ENCODE measurements at places on chromosomes 16 and 17.
A peak's percentile ranks its signal among the peaks of the same experiment; 100 is the strongest.

DNA sequence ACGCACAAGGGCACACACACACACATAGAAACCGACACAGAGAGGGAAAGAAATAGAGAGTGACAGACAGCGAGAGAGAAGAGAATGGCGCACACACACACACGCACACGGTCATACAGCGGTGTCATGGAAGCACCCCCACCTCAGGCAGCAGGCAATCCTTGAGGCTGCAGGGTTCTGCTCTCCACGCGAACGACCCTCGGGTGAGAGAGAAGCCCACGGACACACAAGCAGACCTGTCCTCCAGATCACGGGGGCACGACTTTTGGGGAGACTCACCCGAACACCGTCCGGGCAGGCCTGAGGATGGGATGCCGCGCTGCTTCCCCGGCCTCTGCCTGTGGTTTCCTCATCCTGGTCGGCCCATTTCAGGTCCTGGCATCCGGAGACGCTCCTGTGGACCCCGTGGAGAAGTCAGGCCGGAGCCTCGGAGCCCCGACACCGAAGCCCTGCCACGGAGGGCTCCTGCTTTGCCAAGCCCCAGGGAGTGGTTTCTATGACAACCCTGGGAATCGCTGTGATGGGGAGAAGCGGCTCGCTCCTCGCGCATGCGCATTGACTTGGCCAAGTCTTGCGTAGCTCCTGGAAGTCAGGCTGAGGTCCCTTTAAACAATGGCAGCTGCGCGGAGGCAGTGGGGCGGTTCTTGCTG is 118.2 kb upstream of the KCNJ18 start:
- DNase-seq, result no peak

- DNase-seq, result no peak
Measured at GRCh38 chr17:76075364-76076145, 974 bp downstream of the GALR2 start.

DNA sequence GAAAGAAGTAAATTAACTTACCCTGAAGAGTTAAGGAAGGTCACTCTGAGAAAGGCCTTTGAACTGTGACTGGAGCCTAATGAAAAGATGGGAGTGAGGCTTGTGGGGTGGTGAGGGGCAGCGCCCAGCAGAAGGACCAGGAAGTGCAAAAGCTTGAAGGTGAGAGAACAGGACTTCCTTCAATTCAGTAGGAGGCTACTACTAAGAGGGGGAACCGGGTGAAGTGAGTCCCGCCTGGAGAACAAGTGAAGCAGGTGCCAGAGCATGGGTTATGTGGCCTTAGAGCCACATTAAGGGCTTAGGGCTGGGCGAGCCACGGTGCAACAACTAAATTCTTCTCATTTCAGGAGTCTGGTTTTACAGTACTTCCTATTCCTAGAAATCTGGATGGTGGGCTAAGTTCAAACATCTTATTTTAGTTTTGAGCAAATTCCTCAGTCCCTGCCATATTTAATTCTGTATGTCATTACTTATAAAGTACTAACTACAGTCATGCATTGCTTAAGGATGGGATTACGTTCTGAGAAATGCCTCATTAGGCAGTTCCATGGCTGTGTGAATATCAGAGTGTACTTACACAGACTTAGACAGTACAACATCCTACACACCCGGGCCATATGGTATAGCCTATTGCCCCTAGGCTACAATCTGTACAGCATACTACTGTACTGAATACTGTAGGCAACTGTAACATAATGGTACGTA is 5.1 kb downstream of the CFAP20 start:
- DNase-seq, result no peak

GRCh38 chr17:10130677-10131076 is 67.7 kb downstream of the GAS7 start:
- no peak for DNase-seq

- no peak for DNase-seq
Measured at GRCh38 chr16:66471716-66472393, 44.8 kb downstream of the BEAN1 start.

- DNase-seq, result no peak
Measured at GRCh38 chr16:69378760-69379159, 7.0 kb downstream of the TERF2 start.

- DNase-seq, result peak; percentile 23
Measured at GRCh38 chr17:50865060-50865867, 890 bp downstream of the TOB1 start.

DNA sequence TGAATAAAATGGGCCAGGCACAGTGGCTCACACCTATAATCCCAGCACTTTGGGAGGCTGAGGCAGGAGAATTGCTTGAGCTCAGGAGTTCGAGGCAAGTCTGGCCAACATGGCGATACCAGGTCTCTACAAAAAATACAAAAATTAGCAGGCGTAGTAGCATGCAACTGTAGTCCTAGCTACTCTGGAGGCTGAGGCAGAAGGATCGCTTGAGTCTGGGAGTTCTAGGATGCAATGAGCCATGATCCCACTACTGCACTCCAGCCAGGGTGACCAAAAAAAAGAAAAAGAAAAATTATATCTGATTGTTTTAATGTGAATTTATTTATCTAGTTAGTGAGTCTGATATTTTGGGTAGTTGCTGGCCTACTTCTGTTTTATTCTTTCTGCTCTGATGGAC is 7.0 kb downstream of the IL34 start:
- DNase-seq, result no peak

DNA sequence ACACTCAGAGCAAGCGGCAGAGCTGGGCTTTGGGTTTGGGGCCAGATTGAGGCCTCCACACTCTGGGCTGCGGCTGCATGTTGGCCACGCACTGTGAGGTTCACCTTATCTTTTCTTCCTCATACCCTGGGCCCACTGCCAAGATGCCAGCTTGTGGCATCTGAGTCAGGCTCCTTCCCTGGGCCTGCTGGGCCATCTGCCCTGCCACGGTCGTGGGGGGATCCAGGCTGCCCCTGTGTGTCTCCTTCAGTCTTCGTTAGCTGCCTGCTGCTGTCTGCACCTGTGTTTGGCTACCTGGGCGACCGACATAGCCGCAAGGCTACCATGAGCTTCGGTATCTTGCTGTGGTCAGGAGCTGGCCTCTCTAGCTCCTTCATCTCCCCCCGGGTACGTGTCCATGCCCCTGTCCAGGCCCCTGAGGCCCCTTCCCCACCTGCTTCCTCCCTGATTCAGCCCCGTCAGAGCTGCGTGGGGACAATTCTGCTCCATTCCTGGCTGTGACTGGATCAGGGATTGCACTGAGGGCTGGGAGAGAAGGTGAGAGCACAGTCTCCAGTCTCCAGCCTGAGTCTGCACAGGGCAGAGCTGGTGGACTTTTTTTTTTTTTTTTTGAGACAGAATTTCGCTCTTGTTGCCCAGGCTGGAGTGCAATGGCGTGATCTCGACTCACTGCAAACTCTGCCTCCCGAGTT is 11.2 kb downstream of the SPNS3 start:
- DNase-seq, result no peak

- DNase-seq, result no peak
Measured at GRCh38 chr16:88672776-88673175, 9.9 kb upstream of the MVD start.

- DNase-seq, result no peak
Measured at GRCh38 chr17:29195465-29196081, 15.4 kb upstream of the MYO18A start.

GRCh38 chr17:58219789-58220183 is 731 bp upstream of the MKS1 start:
- DNase-seq, result no peak

DNA sequence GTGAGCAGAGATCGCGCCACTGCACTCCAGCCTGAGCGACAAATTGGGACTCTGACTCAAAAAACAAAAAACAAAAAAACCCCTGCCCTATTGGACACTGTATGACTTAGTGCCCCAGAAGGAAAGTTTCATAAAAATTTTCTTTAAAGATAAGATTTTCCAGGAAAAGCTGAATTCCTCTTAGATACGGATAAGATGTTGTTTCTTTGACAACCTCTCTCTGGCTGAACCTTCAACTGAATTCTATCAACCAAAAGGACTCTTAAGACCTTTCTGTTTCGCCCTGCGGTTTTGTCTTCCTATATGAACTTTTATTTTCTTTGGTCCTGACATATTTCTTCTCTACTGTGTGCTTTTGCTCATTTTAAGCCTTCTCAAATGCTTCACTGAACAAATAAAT is 35.8 kb downstream of the CPPED1 start:
- DNase-seq, result no peak

DNA sequence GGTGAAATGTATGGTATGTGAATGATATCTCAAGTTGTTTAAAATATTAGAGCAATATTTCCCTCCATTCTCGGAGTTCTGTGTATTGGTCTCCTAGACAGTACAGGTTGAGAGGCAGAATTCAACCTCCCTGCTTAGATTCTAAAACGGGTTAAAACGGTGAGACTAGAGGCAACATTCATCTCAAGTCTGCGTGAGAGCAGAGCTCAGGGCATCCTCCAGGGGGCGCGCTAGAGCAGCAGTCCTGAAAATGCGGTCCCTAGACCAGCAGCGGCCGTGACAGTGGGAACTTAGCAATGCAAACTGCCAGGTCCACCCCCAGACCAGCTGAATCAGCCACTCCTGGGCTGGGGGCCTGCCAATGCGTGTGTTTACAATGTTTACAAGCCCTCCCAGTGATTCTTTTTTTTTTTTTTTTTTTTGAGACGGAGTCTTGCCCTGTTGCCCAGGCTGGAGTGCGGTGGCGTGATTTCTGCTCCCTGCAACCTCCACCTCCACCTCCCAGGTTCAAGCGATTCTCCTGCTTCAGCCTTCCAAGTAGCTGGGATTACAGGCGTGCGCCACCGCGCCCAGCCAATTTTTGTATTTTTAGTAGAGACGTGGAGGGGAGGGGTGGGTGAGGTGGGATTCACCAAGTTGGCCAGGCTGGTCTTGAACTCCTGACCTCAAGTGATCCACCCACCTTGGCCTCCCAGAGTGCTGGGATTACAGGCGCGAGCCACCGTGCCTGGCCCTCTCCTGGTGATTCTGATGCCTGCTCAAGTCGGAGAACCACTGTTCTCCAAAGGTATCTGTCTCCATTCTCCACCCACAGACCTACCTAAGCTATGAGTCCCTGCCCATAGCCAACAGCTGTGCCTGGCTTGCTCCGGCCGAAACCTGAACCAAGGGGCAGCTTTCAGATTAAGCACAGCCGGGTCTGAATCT is 24.2 kb downstream of the KLHL36 start:
- DNase-seq, result peak; percentile 84

DNA sequence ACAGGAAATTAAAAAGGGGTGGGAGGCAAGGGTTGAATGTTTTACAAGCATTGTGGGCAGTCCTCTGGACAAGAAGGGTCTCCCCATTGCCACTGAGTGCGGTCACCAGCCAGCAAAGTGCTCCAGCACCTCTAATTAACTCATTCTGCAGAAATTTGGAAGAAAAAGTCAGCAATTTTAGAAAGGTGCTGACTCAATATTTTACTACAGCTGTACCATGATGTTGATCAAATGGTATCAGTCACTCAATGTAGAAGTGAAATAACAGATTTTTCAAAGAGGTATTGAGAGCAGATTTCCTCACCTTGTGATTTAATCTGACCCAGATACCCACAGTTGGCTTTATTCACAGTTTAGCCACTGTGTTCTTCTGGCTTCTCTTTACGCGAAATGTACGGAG is 96.7 kb downstream of the PMP22 start:
- DNase-seq, result no peak

DNA sequence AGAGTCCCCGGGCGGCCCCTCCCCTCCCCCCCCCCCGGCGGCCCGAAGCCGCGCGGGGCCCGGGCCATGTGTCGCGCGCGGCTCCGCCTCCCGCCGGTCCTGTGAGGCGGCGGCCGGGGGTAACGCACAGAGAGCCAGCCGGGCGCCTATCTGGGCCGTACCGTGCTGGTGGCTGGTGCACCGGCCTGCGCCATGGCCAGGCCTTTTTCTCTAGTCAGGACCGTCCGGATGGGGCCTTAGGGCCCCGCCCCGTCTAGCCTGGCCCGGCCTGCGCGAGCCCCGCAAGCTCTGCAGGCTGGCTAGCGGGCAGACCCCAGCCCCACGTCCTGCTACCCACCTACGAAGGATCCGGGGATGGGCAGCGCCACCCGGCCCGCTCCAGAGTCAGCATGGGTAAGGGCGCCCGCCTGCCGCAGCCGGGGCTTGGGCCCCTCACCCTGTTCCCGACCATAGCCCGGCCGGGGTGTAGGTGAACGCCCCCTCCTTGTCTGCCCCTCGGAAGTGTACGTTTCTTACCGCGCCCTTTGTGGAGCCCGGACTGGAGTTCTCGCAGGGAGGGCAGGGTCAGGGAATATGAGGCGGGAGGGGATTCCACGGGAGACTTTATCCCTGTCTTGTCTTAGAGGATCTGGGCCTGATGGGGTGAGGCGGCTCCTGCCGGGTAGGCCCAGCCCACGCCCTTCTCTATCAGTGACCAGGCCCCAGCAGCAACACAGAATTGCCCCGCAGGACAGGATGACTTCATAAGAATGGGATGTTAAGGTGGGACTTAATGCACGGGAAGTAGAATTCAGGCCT is at the start of gene CENPT:
Gene CENPT (minus strand): TSS at position 630 of the 798 bp plus-strand sequence. CDS start 13,834 bp downstream, outside the sequence.
- no peak for DNase-seq

- DNase-seq, result peak; percentile 59
Measured at GRCh38 chr16:23434380-23434779, 18.6 kb downstream of the COG7 start.

DNA sequence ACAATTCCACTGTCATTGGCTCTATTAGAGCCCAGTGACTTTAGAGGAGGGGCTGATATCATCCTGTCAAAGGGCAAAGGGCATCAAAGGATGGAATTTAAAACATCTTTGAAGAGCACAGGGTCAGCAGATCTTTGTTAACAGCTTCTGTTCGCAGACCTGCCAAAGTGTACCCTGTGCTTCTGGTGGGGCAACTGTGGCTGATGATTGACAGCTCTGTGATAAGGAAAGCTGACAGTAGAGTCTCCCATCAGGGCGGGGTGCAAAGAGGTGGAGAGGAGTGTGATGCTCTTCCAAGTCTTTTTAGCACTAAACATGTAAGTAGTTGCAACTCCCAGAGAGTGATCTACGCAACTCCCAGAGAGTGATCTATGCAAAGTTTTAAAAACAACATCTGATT is 742.1 kb upstream of the SOX9 start:
- no peak for DNase-seq

GRCh38 chr17:56928586-56928985 is 14.7 kb upstream of the TRIM25 start:
- DNase-seq, result no peak

GRCh38 chr17:49575679-49576087 is at the start of gene NXPH3:
NXPH3 (plus strand) TSS chr17:49575871; CDS start chr17:49576220, 349 bp downstream.
- peak; percentile 67 for DNase-seq

DNA sequence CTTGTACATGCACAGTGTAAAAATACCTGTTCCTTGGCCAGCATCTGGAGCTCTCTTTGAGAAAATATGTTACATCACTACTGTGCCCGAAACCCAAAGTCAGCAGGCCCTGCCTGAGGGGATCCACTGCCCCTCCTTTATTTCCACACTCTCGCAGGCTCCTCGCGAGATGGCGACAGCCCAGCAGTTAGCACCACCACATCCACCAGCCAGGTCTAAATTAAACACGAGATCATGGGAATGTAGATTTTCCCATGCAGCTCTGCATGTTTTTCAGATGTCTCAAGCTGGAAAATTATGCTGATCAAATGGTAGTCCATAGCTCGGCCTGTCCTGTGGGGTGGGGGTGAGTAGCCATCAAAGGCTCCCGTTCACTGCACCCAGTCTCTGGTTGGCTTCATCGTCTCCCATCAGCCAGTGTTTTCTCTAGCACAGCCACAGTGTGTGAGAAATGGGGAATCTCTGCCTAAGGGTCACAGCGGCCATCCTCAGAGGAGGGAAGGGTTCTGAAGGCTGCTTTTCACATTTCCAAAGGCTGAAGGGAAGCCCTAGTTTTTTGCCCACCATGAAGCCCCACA is 34.7 kb downstream of the EPN2 start:
- DNase-seq, result no peak

Data from stimulated activated CD4-positive, alpha-beta T cell treated with anti-CD3 and anti-CD28 coated beads, Interleukin-12 subunit alpha, Interleukin-12 subunit beta, amount 100 ng/mL, for 48 hours (primary cell).